ENCODE measurements at places on chromosomes 16 and 17.

DNA sequence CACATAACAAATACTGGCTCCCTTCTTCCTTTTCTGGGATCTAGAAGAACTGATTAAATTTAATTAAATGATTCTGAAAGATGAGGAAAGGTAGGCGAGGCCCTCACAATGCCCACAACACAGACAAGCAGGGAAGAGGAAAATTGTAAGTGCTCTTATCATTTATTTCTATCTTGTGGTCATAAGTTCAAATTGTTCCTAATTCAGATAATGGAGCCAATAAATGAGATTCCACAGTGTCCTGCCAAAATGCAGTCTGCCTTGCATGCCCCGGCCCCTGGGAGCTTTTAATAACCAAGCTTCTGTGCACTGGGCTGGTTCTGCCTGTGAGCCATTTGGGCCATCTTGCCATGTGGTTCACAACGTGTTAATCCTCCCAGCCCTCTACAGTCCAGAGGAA, 97.0 kb downstream of the CMC2 start:
- DNase-seq: no peak

GRCh38 chr16:68460067-68460466, 11.8 kb upstream of the SMPD3 start:
- no peak for DNase-seq

GRCh38 chr17:45992175-45992574, 6.9 kb upstream of the STH start:
- no peak for DNase-seq

- no peak for DNase-seq
Measured at GRCh38 chr17:63918305-63918704, 334 bp downstream of the GH1 start.

- DNase-seq: no peak
Measured at GRCh38 chr16:51327001-51327400, 175.9 kb upstream of the SALL1 start.

- no peak for DNase-seq
Measured at GRCh38 chr17:64574646-64575045, 67.9 kb downstream of the CEP95 start.

GRCh38 chr17:45046537-45047125, 4.8 kb downstream of the DCAKD start:
- no peak for DNase-seq
